Esophagus muscularis mucosa (tissue), 4 donors: ENCODE measurements at places on chromosomes 12 and 14.

- H3K4me3 ChIP-seq, result no peak overlapping the region
- no peaks in the 10 kb centered on the region for H3K27me3 ChIP-seq
- no peak for DNase-seq
Observed at GRCh38 chr12:122051231-122051876, 27.2 kb upstream of the MLXIP start.

GRCh38 chr12:27965966-27966365 is 6.6 kb downstream of the PTHLH start:
- no peaks in the 10 kb centered on the region for H3K36me3 ChIP-seq
- H3K27me3 ChIP-seq, result no peaks in the 10 kb centered on the region
- H3K27ac ChIP-seq, result no peak overlapping the region
- H3K4me3 ChIP-seq, result no peak overlapping the region
- H3K4me1 ChIP-seq, result peaks cover 26% of the 10 kb centered on the region

DNA sequence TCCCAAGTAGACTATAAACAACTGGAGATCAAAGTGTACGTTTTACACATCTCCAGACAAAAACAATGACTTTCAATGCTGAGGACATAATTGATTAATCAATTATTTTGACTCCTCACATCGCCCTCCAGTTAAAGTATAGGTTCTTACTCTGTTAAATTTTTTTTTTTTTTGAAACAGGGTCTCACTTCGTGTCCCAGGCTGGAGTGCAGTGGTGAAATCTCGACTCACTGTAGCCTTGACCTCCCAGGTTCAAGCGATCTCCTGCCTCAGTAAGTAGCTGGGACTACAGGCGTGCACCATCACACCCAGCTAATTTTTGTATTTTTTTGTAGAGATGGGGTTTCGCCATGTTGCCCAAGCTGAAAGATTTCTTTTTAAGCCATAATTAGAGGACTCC is 938 bp upstream of the CCNB1IP1 start:
- DNase-seq, result no peak
- no peaks in the 10 kb centered on the region for H3K36me3 ChIP-seq
- H3K4me3 ChIP-seq, result no peak overlapping the region
- H3K4me1 ChIP-seq, result peaks cover 38% of the 10 kb centered on the region
- H3K27me3 ChIP-seq, result no peaks in the 10 kb centered on the region

DNA sequence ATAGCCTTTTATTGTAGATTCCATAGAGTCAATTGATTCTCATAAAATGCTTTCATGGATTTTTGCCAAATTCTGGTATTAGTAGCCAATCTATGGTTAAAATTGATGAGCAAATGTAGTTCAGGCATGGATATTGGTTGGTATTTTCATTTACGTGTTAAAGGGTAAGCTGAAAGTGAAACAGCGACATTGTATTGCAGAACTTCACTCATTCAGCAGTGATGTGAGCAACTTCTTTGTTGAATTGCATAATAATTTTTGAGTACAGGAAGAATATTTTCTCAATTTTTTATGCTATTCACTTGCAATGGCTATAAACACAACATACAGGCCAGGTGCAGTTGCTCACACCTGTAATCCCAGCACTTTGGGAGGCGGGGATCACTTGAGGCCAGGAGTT is 24.2 kb upstream of the FAM222A start:
- H3K4me1 ChIP-seq, result no peaks in the 10 kb centered on the region
- H3K36me3 ChIP-seq, result no peaks in the 10 kb centered on the region
- no peak overlapping the region for H3K4me3 ChIP-seq
- no peak overlapping the region for H3K27ac ChIP-seq
- no peaks in the 10 kb centered on the region for H3K27me3 ChIP-seq

DNA sequence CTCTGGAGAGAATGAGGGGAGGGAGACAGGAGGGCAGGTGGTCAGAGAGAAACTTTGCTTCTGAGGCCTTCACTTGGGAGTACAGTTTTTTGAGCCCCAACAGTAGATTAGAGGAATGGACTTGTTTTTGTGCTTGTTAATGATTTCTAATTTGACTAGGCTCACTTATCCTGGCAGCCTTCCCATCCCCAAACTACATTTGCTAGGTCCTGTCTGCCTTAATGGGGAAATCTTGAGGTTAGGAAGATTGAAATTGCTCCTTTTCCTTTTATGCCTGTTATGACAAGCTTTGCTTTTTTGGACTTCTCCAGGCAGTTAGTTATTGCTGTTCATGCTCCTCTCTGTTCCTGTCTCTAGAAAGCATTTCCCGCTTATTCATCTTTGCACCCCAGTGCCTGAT is 37.7 kb downstream of the SYNE2 start:
- H3K27ac ChIP-seq, result peak overlapping the region; percentile 48
- no peak overlapping the region for H3K4me3 ChIP-seq
- DNase-seq, result no peak
- no peaks in the 10 kb centered on the region for H3K27me3 ChIP-seq
- H3K36me3 ChIP-seq, result no peaks in the 10 kb centered on the region
- H3K4me1 ChIP-seq, result peaks cover 54% of the 10 kb centered on the region
